ENCODE measurements at places on chromosomes 7 and 10.
A peak's percentile ranks its signal among the peaks of the same experiment; 100 is the strongest.

DNA sequence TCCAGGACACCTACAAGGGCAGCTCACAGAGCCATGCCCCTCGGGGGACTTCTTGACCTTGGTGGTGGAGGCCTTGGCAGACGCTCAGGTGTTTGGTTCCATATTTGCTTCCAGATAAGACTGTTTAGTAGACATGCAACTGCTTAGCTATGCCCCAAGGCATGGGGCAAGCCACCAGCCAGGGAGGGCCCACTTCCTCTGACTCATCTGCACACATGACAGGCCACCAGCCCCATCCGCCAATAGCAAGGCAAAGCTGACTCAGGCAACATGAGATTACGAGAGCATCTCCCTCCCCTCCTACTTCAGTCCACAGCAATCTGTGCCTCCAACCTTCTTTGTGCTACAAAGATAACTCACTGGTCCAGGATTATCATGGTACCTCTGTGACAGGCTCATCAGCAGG lies 54.9 kb downstream of the KCNMA1 start:
- DNase-seq: no peak

DNA sequence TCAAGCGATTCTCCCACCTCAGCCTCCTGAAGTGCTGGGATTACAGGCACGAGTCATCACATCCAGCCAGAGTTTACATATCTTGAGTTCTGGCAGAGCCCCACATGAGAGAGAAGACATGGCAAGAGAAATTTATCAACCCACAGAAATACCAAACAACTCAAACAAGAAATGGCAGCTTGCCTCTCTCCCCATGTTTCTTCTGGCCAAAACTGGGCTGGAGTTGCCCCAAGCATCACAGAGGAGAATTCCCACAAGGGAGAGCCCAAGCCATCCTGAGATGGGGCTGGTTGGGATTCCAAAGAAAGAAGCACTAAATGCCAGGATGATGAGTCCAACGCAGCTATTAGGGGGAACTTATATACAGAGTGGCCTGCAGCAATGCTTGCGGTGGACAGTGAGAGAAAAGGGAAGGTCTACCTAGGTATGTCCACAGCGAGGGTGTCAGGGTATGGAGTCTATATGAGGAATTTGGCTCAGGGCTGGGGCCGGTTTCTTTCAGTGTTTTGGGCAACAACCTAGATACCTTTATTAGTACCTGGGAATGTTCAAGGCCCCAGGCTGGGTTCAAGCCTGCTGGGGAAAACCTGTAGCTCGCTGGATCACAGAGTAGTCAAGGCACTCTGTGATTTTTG lies 14.5 kb upstream of the PAX4 start:
- DNase-seq: no peak

DNA sequence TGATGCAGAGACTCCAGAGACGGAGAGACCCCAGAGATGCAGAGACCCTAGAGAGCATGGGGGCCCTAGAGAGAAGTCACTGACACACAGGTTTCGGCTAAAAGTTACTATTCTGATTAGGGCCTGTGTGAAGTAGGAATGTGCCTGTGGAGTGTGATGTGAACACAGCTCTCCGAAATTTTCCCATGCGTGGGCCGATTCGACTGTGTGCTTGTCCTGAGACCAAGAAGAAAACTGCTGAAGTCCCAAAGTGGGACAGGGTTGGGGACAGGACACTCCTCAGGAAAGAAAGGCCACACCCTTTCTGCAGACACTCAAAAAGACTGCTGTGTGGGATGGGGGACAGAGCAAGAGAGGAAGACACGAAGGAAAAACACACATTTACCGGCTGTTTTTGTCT lies 533.5 kb downstream of the PTPRN2 start:
- DNase-seq: no peak

DNA sequence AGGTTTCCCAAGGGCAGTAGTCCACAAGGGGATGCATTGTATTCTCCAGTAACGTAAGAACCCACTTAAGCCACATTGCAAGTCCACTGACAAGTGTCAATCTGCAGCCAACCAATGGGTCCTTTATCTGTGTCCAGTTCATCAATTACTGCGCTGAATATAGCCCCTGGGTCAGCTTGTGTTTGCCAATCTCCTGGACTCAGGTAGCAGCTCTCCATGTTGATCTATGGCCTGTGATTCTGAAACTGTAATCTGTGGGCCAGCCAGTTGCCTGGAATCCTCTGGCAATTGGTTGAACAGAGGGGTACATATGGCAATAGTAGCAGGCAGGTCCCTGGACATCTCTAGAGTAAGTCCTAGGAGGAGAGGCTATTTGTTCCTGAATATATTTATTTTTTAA lies 8.8 kb upstream of the TMEM248 start:
- no peak for DNase-seq

DNA sequence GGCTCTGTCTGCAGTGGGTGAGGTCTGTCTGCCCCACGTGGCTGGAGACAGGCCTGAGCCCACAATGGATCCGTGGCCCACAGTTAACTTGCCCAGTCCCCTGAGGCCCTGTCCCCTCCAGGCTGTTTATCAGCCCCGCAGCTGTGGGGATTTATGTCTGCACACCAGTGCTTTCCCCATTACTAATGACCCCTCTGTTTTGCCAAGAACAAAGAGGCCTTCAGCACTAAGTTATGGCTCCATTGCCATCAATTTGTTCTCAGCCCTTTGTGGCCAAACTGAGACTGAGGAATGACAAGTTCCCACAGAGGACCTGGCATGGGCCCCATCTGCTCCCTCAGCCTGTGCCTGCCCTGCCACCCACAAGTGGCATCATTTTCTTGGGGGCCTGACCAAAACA lies 138.2 kb downstream of the C10orf105 start:
- no peak for DNase-seq

GRCh38 chr7:151682831-151683614 lies 163.3 kb upstream of the RHEB start:
- DNase-seq: no peak

DNA sequence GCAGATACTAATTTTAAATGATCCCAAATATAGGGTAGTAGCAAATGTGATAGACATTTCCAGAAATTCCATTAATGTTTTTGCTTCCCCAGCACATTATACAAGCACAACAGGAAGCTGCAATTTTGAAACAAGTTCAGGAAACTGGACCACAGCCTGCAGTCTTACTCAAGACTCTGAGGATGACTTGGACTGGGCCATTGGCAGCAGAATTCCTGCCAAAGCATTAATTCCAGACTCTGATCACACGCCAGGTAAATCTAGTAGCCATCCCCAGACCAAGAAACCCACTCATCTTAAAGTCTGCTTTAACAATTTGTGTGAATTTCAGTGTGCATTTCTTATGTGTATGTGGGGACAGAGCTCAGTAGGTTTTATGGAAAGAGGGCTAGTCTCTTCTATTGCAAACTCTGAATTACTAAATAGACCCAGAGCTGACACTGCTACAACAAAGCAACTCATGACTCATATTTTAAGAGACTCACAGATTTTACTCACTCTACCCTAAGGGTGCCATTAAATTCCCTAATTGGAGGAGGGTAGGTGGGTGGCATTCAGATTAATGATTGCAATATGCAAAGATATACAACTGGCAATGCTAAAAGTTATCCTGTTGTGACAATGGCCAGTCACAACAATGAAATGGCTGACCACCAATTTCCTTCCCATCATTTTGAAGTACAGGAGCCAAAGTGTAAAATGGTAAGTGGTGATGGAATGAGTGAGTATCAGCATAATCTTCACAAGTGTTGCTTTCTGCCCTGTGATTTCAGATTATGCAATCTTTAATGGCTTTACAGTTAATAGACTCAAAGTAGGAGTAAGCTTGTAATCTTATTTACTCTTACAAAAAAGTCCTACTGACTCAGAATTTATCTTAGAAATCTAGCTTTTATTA lies 317.6 kb upstream of the PLXDC2 start:
- DNase-seq: no peak

DNA sequence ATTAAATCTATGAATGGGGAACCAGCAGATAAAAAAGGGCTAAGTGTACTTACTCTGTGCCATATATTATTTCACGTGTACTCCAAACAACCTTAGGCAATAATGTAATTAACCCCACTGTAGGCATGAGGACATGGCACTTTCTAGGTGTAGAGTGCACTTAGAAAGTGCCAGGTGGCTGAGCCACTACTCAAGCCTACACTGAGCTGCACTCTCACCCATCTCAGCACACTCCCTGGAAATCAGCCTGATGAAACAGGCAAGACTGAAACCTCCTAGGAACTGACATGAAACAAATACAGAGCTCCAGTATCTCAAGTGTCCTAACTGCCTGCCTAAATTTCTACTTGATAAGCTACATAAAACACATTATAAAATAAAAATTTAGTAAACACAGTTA lies 147.4 kb downstream of the KMT2E start:
- no peak for DNase-seq

GRCh38 chr10:77084431-77085144 lies 553.0 kb downstream of the KCNMA1 start:
- DNase-seq: no peak

- no peak for DNase-seq
Observed at GRCh38 chr10:61750943-61751471, 88.3 kb downstream of the CABCOCO1 start.

DNA sequence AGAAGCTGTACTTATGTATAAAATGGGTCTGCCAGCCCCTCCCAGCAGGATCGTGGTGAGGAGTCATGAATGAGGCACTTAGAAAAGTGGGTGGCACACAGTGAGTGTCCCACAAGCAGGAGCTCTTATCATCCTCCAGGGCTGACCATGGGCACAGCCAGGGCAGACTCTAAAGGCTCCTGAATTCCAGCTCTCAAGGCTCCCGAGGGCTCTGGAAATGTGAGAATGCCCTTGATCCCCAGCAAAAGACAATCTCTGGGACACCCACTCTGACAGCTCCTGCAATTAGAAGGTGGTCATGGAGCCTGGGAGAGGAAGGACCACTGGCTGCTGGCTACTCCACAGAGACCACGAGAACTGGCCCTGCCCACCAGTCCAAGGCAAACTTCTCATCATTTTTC lies 1.6 kb downstream of the VSTM4 start:
- DNase-seq: no peak

DNA sequence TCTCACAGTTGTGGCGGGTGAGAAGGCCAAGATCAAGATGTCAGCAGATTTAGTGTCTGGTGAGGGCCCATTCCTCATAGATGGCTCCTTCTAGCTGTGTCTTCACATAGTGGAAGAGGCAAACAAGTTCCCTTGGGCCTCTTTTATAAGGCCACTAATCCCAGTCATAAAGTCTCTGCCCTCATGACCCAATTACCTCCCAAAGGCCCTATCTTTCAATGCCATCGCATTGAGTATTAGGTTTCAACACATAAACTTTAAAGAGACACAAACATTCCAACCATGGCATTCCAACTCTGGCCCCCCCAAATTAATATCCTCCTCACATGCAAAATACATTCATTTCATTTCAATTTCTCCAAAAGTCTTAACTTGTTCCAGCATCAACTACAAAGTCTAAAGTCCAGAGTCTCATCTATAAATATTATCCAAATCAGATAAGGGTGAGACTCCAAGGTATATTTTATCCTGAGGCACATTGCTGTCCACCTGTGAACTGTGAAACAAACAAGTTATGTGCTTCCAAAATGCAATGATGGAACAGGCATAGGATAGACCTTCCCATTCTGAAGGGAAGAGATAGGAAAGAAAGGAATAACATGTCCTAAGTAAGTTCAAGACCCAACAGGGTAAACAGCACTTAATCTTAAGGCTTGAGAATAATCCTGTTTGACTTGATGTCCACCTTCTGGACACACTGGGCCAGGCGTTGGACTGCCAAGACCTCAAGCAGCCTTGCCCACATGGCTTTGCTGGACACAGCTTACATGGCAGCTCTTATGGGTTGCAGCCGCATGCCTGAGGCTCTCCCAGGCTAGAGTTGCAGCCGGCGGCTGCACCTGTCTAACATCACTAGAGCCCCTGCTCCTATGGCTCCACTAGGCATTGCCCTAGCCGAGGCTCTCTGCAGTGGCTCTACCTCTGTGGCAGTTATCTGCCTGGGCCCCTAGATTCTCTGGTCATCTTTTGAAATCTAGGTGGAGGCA lies 312.8 kb downstream of the TNS3 start:
- no peak for DNase-seq

GRCh38 chr7:148540041-148540738 lies 50.4 kb upstream of the C7orf33 start:
- peak; percentile 78 for DNase-seq

GRCh38 chr10:26488344-26488743 lies 50.2 kb downstream of the APBB1IP start:
- DNase-seq: no peak

DNA sequence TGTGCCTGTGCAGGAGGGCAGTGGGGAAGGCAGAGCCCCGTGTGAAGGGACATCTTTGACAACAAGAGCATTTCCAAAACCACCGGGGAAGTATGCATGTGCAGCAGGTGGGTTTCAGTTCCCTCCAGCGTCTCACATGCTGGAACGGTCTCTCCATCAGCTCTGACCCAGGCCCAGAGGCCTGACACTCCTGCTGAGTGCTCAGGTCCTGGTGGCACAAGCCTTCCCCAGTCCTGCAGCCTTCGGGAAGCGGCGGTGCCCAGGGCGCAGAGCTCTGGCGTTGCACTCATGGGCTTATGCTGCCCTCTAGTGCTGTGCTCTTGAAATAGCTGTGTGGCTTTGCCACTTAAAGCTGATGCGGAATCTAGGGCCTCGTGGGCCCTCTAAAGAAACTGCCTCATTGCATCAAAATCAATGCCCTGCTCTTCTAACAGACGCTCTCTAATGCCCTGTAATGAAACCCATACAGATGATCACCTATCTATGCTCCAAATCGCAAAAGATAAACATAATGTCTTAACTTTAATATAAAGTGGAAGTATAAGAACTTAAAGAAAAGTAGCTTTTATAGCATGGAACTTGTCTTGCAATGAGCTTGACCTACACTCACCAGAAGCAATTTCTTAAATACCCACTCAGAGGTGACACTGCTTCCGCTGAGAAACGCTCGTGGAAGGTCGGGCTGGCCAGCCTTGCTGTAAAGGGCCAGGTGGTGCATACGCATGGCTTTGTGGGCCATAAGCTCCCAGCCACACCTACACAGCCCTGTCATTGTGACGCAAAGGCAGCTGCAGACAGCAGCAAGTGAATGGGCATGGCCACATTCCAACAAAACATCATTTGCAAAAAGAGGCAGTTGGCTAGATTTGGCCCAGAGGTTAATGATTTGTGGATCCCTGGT lies 38.6 kb downstream of the CLRN3 start:
- peak; percentile 66 for DNase-seq

DNA sequence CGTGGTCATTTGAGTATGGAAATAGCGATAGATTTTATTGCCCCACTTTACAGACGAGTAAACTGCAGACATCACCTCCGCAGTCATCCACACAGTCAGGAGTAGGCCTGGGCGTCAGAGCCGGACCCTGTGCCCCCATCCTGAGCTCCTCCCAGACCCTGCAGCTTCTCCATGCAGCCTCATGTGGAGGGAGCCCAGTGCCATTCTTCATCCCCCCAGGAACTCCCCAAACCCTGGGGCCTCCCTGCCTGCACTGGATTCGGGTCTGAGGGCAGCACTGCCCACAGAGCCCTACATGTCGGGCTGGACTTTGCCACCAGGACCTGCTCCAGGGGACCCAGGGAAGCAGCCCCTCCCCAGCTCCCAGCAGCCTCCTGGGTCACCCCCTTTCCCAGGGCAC lies 100.8 kb downstream of the MKI67 start:
- no peak for DNase-seq

- DNase-seq: no peak
Observed at GRCh38 chr10:974038-974784, 14.0 kb upstream of the GTPBP4 start.

- DNase-seq: no peak
Observed at GRCh38 chr10:102322914-102323313, 72.6 kb upstream of the NFKB2 start.

- DNase-seq: no peak
Observed at GRCh38 chr7:121132940-121133339, 144.4 kb downstream of the CPED1 start.

GRCh38 chr7:135508883-135509588 lies 866 bp downstream of the CNOT4 start:
- peak; percentile 12 for DNase-seq

Data from cerebellum (tissue), 4 donors.